ENCODE measurements at places on chromosomes 4 and X. TPM values are rescaled to one million over a fixed set of nuclear protein-coding genes. Genes with fewer than 3 reads are reported as not detected.

DNA sequence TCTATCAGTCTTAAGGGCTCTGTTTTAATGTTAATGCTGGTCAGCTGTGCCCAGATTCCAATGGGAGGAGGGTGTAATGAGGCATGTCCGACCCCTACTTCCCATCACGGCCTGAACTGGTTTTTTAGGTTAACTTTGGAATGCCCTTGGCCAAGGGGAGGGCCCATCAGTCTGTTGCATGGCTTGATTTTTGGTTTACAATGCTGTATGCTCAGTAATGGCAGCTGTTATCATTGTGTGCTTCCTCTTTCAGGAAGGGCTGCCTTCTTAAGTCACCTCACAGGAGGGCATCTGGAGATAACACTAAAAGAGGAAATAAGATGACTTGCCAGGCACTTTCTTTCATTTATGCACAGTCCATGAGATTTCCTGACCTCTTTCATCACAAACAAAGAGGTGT is 36.3 kb downstream of the ATXN3L start:
- no peak for DNase-seq

VEGFD gene
- total RNA-seq: not detected

- DNase-seq: no peak
Observed at GRCh38 chrX:18668071-18668835, 3.7 kb downstream of the RS1 start.

GRCh38 chrX:40434443-40434842 is 146.3 kb upstream of the ATP6AP2 start:
- DNase-seq: no peak

GDPD2 gene
- not detected for total RNA-seq

- no peak for DNase-seq
Observed at GRCh38 chr4:73868206-73869129, 725 bp upstream of the CXCL1 start.

STEEP1 gene
- 23.5 TPM for total RNA-seq

DNA sequence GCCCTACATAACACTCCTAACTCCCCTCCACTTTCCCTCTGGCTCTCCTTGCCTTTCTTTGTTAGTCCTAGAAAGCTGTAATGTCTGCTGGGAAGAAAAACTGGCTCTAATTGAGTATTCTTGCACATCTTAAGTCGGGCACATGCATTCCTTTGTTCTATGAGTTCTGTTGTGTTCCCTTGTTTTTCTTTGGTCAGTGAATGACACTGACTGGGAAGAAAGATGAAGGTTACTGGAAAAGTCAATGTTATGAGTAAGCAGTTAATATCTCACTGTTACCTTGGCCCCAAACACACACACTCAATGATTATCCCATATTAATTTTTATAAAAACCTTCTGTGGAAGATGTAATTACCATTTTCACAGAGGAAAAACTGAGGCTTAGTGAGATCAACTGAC is 215.9 kb downstream of the SOWAHB start:
- DNase-seq: no peak

DNA sequence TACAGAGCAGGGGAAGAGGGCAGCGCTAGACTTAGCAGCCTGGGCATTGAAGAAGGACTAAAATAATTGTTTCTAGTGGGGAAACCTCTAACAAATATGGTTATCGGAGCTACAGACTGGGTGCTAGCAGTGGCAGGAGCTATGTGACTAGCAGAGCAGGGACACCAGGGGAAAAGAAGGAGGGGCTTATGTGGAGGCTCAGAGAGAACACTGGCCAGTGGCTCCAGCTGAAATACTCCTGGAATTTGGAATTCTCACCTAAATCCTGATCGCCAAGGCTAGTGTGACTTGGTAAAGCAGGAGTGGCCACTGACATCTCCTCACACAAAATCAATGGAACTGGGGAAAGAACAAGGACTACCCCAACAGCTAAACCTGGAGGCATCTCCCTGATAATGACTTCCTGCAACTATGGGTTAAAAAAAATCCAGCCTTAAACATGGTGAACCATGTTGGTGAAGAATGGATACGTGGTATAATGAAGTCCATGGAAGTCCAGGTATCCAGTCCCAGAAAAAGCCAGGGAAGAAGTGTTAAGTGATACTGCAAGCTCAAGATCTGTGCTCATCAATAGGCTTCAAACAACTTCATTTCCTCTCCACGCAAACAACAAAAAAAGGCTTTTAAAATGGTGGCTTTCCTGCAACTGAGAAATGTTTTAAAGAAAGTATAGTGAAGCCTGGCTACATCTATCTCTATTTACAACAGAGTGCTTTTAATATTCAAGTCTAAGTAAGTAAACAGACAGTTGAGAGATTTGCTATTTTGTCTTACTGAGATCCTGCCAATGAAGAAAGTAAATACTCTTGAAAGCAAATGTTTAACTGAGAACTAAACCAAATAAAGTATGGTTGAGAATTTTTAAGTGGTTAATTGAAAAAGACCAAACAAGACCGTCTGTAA is 1.8 kb downstream of the TAPT1 start:
- DNase-seq: no peak

TMEM271 gene
- not detected for total RNA-seq

Measured in activated naive CD8-positive, alpha-beta T cell treated with anti-CD3 and anti-CD28 coated beads for 36 hours (primary cell).